OCI-LY7 (cell line): ENCODE measurements at places on chromosomes 3 and 15. TPM values are rescaled to one million over a fixed set of nuclear protein-coding genes. Genes with fewer than 3 reads are reported as not detected.

Gene LRRIQ4
- total RNA-seq: 0.17 and 0.39 TPM in 2 replicates

Gene SCAANT1
- not detected in 2 replicates for total RNA-seq

Gene LRRC2
- 1.9 and 2.2 TPM in 2 replicates for total RNA-seq

Gene FETUB
- total RNA-seq: not detected in 2 replicates

Gene C15orf39
- 39.6 and 50.2 TPM in 2 replicates for total RNA-seq

Gene ARL8B
- total RNA-seq: 50.7 and 60.4 TPM in 2 replicates

Gene SERF2
- total RNA-seq: 1,328 and 1,370 TPM in 2 replicates

Gene TGM5
- not detected in 2 replicates for total RNA-seq

Gene TNNC1
- 3.2 and 5.0 TPM in 2 replicates for total RNA-seq

Gene PLSCR4
- not detected in 2 replicates for total RNA-seq

DNA sequence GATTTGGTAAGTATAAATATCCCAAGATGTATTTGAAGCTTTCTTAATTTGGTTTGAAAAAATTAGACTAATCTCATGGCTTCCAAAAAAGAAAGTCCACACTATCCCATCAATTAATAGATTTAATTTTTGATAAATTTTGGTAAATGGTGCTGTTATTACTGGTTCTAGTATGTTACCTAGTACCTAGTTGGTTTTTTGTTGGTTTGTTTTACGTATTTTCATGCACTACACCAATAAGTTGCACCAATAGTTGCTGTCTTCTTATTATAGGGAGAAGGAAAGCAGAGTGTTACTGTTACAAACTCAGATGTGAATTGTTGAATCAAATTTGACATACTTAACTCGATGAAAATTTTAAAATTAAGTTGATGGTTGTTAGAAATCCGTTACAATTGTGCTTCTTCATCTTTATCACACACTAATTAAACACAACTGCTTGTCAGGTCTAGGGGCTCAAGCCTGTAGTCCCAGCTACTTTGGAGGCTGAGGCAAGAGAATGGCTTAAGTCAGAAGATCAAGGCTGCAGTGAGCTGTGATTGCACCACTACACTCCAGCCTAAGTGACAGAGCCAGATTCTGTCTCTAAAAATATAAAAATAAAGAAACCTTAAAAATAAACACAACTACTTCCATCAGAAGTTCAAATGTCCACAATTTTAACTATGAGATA, 23.1 kb upstream of the MBNL1 start:
- DNase-seq: peak; percentile 49

- DNase-seq: peak; percentile 59
These were observed 735 bp downstream of the GOLGA8B start for GRCh38 chr15:34582461-34583371.

DNA sequence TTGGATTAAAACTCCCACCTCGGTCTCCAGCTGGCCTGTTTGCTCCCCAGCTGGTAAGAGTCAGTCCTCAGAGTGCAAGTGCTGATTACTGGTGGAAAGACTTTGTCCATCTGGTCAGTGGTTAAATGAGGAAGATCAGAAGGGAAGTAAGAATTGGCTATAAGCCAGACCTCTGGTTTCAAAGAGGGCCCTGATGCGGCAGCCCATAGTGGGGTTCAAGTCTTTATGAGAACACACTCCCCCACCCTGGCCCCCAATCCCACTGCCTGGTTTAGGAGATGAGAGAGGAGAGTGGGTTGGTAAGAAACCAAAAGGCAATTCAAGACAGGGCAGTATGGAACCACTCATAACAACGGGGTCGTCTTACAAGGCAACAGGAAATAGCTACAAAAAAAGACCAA, 65.0 kb downstream of the FRMD4B start:
- DNase-seq: peak; percentile 53

- peak; percentile 47 for DNase-seq
These were observed 31.5 kb upstream of the MLF1 start for GRCh38 chr3:158539414-158540014.

GRCh38 chr15:91572110-91572509, 281.4 kb upstream of the SLCO3A1 start:
- no peak for DNase-seq

DNA sequence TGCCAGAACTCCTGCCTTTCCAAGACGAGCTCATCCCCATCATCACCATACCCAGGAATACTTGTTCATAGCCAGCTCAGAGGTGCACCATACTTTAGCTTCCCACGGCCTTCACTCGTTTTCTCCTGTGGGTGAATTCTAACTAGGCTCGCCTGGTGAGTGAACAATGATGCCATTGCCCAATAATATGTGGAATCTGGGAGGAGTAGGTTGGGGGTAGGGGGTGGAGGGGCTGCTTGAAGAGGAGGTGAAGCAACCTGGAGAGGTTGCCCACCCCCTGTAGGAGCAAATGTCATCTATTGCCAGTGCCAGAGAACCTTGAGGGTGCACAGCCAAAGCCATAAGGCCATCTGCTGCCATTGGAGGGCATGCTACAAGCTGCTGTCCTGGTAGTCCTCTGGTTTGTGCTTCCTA, 592 bp upstream of the ZNF445 start:
- DNase-seq: no peak

DNA sequence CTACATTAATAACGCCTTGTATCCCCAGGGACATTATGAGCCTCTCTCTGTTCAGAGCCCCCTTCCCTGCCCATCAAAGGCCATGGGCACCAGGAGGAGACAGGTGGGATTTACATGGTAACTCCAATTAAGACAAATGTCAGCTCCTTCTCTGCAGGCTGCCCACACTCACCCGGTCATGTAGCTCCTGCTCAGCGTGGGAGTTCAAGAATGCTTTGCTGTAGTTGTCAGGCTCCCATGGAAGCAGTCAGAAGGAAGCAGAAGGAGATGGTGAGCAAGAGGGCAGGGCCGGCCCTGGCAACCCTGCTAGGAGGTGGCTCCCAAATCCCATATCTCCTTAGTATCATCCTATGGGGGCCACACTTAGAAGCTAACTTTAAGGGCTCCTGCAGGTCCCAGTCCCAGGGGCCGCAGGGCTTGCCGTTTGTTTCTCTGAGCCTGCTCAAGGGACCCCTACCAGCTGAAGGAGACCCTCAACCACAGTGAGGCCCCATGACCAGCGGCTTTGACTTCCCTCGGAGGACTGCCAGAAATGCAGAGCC, 218.4 kb upstream of the TLE3 start:
- DNase-seq: no peak

- DNase-seq: peak; percentile 83
These were observed 12.7 kb downstream of the PLXND1 start for GRCh38 chr3:129593595-129594339.

- DNase-seq: no peak
These were observed 1159.6 kb downstream of the TBL1XR1 start for GRCh38 chr3:176037636-176038035.

DNA sequence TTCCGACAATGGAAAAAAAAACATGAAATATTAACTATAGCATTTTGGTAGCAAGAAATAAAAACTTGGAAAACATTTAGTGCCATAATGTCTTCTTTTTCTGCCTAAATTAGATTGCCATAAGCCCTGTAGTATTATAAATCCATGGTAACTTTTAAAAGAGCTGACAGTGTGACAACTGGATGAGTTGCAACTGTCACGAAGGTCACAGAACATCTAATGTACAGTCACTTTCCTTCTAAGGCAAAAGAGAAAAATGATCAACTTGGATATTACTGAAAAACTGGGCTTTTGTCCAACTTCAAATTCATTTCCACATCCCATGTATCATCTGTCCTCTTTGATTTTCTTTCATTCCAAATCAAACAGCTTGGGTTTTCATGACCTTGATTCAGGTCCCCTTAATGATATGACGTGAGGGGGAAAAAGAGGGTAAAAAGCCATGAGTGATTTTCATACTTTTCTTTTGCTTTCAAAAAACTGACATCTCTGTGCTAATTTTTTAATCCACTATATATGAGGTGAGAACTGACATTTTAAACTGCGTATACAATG, 602 bp downstream of the CPB1 start:
- no peak for DNase-seq

GRCh38 chr3:61824553-61825135, 263.3 kb downstream of the PTPRG start:
- peak; percentile 46 for DNase-seq

- DNase-seq: no peak
These were observed 3.7 kb downstream of the SETMAR start for GRCh38 chr3:4306860-4307259.

- DNase-seq: no peak
These were observed 125.1 kb downstream of the PLCL2 start for GRCh38 chr3:17009826-17010225.

- DNase-seq: no peak
These were observed 197.5 kb downstream of the EPHB1 start for GRCh38 chr3:134992586-134992985.

DNA sequence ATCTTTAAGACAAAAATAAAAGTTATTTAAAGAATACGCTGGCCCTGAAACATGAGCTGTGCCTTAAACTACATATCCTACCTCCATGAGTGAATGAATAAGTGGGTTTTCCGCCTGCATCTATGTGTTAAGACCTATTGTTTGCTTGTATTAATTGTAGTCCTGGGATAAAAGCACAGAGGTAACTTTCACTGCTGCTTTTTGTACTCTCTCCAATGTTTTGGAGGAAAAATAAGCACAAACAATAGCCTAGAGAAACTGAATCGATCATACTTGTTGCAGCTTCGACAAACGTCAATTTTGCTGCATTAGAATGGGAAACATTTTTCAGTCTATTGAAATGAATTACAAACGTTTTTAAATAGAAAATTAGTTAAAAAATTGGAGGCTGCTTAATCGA, 1.3 kb upstream of the CTNNB1 start:
- no peak for DNase-seq

DNA sequence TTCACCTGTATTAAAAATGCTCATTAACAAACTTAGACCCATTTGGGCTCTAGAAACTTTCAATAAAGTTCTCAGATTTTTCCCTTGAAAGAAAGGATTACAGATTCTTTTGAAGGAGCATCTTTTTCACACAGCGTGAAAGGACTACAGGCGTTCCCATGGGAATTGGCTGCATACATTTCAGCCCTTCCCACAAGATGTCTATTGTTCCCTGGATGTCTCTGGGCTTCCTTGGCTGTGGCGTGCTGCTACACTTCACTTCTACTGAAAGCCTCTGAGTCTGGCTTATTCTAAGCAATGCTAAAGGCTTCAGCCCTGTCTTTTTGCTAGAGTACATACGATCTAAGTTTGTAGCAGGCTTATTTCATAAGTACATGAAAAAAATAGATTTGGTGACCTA, 1.4 kb downstream of the VEPH1 start:
- no peak for DNase-seq

DNA sequence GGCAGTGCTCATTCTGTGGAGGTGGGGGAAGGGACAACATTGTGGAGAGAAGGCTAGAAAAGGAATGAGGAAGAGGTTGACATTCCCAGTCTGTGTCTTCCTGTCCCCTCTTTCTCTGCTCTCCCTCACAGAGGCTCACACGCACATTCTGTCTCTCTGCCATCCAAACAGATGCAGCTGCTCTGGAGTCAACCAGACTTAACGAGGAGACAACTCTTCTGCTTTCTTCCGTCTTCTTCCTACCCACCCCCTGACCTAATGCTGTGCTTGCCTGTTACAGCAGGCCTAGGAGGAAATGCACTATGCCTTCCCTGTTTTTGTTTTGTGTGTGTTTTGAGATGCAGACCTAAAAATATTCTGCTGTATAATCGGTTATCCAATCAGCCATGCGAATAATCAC, 121.9 kb downstream of the CACNA1D start:
- DNase-seq: no peak

DNA sequence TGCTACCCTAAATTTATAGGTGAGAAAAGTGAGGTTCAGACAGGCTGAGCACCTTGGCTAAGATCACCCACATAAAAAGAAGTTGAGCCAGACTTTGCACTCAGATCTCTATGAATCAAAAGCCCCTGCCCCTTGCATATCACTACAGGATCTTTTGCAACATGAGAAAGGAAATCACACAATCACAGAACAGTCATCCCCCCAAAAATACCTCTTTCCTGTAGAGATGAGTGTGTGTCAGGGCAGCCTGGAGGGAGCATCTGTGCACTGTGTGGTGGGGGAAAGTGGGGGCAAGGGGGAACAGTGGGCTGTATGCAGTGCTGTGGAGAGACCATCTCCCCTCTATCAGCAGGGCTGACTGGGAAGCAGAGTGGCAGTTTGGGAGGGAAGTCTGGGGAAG, 46.6 kb downstream of the EPHB3 start:
- DNase-seq: no peak

- no peak for DNase-seq
These were observed 896.0 kb downstream of the MCTP2 start for GRCh38 chr15:95127356-95127755.

- DNase-seq: no peak
These were observed 6.1 kb downstream of the CD96 start for GRCh38 chr3:111548092-111548491.

DNA sequence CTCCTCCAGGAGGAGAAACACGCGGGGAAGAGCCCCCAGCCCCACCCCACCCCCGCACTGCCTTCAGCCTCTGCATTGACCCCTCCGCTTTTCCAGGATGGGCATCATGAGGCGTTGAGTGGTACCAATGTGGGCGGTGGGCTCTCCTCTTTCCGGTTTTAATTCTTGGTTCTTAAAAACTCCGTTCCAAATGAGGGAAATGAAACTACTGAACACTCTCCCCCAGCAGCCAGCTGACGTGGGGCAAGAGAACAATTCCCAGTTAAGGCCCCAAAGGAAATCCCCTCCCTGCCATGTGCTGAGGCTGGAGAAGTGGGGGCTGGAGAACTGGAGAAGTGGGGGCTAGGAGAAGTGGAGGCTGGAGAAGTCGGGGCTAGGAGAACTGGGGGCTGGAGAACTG, 5.3 kb upstream of the NRROS start:
- DNase-seq: peak; percentile 31

DNA sequence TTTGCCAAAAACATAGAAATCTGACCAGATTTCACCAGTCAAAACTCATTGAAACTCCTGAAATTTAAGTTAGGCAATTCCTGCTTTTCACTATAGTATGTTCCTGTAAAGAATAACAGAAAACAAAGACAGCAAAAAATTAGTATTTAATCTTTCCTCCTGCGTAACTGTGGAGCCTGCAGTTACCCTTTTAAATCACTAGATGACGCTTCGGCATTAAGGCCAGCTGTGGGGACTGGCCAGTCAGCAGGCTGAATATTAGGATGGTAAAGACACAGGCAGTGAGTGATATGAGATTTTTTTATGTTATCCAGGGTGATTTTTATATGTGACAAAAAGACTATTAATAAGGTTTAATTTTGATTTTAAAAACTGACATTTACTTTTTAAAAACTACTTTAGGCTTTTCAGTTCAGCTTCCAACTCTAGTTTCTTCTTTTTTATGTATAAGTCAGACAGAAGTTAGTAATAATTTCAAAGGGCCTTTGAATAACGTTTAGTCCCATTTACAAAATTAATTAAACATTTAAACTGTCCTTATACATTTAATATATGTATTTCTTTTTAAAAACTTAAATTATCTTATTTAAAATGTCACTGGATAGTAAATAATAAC, 165.1 kb downstream of the PPM1L start:
- DNase-seq: peak; percentile 50

DNA sequence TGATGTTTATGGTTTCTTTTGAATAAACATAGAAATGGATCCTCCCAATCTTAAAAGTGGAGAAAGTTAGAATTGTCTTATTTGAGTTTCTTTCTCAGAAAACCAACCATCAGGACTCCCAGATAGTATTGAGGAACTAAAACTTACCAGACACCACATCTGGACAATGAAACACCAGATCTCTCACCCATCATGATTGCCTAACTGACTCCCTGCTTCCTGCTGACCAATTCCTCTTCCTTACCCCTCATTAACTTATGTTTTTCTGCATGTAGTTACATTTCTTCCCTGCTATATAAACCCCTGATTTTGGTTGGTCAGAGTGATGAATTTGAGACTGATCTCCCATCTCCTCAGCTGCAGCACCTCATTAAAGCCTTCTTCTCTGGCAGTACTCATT, 242.0 kb upstream of the SETMAR start:
- DNase-seq: no peak

GRCh38 chr3:148190441-148190990, 507.2 kb upstream of the AGTR1 start:
- DNase-seq: no peak
